ENCODE measurements at places on chromosomes 12 and 14. TPM values are rescaled to one million over a fixed set of nuclear protein-coding genes. Genes with fewer than 3 reads are reported as not detected.

METTL3 gene
- 71.6 TPM for total RNA-seq

OR4E2 gene
- not detected for total RNA-seq

EPYC gene
- total RNA-seq: not detected

TEX22 gene
- total RNA-seq: 0.21 TPM

TTC9 gene
- total RNA-seq: 6.4 TPM

CLEC1B gene
- total RNA-seq: not detected

TC2N gene
- 50.3 TPM for total RNA-seq

ADAM20 gene
- 0.43 TPM for total RNA-seq

UBE3B gene
- 36.1 TPM for total RNA-seq

ZCRB1 gene
- total RNA-seq: 20.2 TPM

ASIC1 gene
- total RNA-seq: 1.1 TPM

KCNA5 gene
- total RNA-seq: not detected

GPRC5A gene
- 6.6 TPM for total RNA-seq

AMHR2 gene
- total RNA-seq: not detected

G2E3 gene
- 14.9 TPM for total RNA-seq

EVL gene
- total RNA-seq: 5.1 TPM

ADCY4 gene
- 1.7 TPM for total RNA-seq

RFLNA gene
- 12.0 TPM for total RNA-seq

SMCO2 gene
- total RNA-seq: 0.43 TPM

CDK2 gene
- total RNA-seq: 9.4 TPM

LBHD2 gene
- not detected for total RNA-seq

SMOC1 gene
- total RNA-seq: 15.8 TPM

PIWIL1 gene
- not detected for total RNA-seq

CEP170B gene
- 36.0 TPM for total RNA-seq

FSCB gene
- not detected for total RNA-seq

PTPRR gene
- 0.96 TPM for total RNA-seq

ADAM21 gene
- 0.64 TPM for total RNA-seq

ANKRD52 gene
- 15.3 TPM for total RNA-seq

VWF gene
- 2.2 TPM for total RNA-seq

NAV3 gene
- total RNA-seq: 5.8 TPM

LTBP2 gene
- total RNA-seq: 37.4 TPM

OTOGL gene
- not detected for total RNA-seq

RPL10L gene
- total RNA-seq: not detected

NTF3 gene
- total RNA-seq: not detected

FUT8 gene
- total RNA-seq: 27.7 TPM

EMP1 gene
- 13.4 TPM for total RNA-seq

PYGL gene
- total RNA-seq: 110 TPM

RPS6KA5 gene
- 4.5 TPM for total RNA-seq

COPS7A gene
- total RNA-seq: 68.8 TPM

MIPOL1 gene
- total RNA-seq: 19.4 TPM

GALNT16 gene
- not detected for total RNA-seq

PRR4 gene
- total RNA-seq: 0.64 TPM

CLEC1A gene
- under 0.01 TPM for total RNA-seq

GNB3 gene
- total RNA-seq: not detected

FGD6 gene
- total RNA-seq: 36.9 TPM

ENDOU gene
- not detected for total RNA-seq

MUCL1 gene
- total RNA-seq: not detected

TSHR gene
- total RNA-seq: not detected

TAMALIN gene
- not detected for total RNA-seq

KCNC2 gene
- not detected for total RNA-seq

TMEM63C gene
- 1.4 TPM for total RNA-seq

E2F7 gene
- 2.6 TPM for total RNA-seq

RASSF9 gene
- 2.9 TPM for total RNA-seq

IL26 gene
- not detected for total RNA-seq

PRKD1 gene
- total RNA-seq: 1.9 TPM

KRT81 gene
- 10.8 TPM for total RNA-seq

MGP gene
- not detected for total RNA-seq

Measured in tracheal epithelial cell (primary cell).